ENCODE measurements at places on chromosomes 11 and 22.

DNA sequence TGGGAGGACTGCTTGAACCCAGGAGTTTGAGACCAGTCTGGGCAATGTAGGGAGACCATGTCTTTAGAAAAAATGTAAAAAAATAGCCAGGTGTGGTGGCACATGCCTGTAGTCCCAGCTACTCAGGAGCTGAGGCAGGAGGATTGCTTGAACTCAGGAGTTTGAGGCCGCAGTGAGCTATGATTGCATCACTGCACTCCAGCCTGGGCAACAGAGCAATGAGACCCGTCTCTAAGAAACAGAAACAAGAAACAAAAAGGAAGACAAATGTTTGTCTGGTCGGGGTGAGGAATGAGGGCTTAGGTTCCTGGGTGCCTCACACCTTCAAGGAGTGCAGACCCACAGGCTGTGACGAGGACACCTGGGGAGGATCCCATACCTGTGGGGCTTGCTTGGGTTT is 191.9 kb downstream of the CEP164 start:
- no peak for DNase-seq

GRCh38 chr22:44718418-44718817 is 16.4 kb downstream of the PRR5 start:
- no peak for DNase-seq

- no peak for DNase-seq
Measured at GRCh38 chr22:28949788-28950187, 66.4 kb downstream of the ZNRF3 start.

DNA sequence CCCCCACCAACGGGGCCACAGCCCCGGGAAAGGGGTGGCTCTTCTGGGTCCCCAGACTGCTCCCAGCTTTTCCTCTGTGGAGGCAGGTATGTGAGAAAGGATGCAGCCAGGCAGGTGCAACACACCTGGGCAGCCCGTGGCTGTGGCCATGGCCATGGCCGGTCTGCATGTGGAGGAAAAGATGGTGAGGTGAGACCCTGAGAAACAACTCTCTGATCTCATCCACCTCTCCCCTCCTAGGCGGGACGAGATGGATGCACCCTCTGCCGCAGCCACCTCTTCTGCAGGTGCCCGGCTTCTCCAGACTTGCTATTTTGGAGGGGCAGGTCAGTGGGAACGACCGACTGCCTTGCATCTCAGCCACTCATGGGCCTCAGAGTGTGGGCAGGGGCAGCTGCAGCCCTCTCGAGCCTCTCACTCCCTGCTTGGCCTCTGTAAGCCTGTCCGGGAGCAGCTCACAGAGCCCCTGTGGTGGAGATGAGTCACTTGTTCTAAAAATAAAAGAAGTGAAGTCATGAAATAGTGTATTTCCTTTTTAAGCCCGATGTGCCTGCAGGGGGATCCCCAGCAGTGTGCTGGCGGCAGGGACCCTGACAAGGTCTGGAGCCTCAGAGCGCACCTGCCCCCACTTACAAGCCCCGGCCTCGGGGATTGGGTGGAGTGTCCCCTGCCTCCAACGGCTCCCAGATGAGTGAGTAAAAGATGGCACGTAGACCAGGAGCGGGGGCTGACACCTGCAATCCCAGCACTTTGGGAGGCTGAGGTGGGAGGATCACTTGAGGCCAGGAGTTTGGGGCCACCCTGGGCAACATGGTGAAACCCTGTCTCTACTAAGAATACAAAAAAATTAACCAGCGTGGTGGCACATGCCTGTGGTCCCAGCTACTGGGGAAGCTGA is 10.7 kb downstream of the SMIM38 start:
- peak; percentile 26 for DNase-seq

DNA sequence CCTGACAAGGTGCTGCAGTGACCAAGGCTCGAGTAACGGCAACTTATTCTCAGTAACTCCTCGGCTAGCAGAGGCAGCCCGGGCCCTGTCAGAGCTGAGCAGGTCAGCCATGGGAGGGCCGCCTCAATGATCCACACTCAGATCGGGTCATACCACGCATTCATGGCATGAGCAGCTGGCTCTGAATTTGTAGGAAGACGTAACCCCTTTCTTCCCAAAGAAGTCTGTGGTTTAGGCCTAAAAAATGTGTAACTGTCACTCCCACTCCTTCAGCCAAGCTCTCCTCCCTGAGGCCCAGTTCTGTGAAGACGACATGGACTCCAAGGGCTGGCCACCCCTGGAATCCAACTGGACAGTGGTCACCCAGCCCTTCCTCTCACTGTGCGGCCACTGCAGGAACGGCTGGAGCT is 30.0 kb downstream of the PPP2R1B start:
- DNase-seq = no peak

Data from keratinocyte (primary cell).